ENCODE measurements at places on chromosomes 13 and 19. TPM values are rescaled to one million over a fixed set of nuclear protein-coding genes. Genes with fewer than 3 reads are reported as not detected.

DNA sequence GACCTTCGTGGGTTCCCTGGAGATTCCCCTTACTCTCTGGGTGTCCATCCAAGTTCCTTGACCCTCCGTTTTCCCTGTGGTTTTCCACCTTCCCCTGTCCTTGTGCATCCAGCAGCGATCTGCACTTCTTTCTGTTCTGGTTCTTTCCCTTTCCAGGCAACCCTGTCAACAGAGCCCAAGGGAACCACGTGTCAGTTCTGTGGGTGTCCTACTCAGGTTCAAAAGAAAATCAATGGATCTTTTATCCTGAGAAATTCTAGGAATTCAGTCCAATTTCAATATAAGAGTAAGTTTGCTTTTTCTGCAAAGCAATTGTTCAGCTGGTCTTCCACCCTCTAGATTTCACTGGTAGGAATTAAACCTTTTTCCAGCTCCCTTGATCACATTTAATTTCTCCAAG, 1394.8 kb upstream of the SLC10A2 start:
- no peak for DNase-seq

The GPR32 gene
- total RNA-seq, result not detected

The ATXN8OS gene
- not detected for total RNA-seq

The SIGLEC8 gene
- total RNA-seq, result 2.2 TPM

The PLIN4 gene
- total RNA-seq, result 2.1 TPM

All from spleen (tissue), 13 donors.